ENCODE measurements at places on chromosomes 5 and 9. TPM values are rescaled to one million over a fixed set of nuclear protein-coding genes. Genes with fewer than 3 reads are reported as not detected.

S100Z gene
- total RNA-seq = not detected

ITGA2 gene
- 2.6 TPM for total RNA-seq

GARNL3 gene
- 32.0 TPM for total RNA-seq

INSL6 gene
- not detected for total RNA-seq

CMYA5 gene
- total RNA-seq = 3.5 TPM

SHOC1 gene
- total RNA-seq = not detected

GRCh38 chr5:65190328-65191053, 291.2 kb downstream of the ADAMTS6 start:
- DNase-seq = no peak

DNA sequence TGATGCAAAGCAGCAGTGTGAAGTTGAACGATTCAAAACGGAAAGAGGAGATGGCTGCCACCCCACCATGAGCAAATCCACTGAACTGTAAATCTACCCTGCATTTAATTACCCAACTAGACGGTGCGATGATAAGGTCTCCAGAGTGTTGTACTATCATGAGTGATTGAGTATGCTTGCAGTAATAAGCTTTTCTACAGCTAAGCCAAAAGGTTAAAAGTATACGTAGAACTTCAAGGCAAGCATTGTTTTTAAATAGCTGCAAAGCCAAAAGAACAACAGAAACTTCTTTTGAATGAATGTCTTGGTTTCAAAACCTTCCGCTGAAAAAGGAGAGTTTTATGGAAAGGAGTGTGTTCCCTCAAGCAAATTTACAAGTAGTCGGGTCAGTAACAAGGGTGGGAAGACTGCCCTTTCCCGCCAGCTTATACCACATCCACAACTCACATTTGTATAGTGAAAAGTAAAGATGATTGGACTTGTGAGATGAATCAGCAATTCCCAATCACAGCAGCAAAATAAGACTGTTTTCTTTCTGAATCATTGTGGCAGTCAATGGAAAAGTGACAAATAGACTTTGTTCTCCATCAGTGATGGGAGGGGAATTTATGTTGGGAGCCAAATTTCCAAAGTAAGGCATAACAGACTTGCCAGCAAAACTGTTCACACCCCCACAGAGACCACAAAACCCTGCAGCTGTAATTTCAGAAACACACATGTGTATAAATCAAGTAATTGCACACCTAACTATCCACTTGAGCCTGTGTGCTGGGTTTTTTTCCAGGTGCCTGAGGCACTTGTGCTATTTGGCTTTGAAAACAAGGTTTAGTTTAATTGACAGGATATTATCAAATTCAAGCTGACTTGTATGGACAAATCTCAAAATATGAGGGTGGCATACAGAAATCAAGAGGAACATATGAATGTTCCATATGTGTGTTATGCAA, 407.7 kb upstream of the GRAMD2B start:
- no peak for DNase-seq

DNA sequence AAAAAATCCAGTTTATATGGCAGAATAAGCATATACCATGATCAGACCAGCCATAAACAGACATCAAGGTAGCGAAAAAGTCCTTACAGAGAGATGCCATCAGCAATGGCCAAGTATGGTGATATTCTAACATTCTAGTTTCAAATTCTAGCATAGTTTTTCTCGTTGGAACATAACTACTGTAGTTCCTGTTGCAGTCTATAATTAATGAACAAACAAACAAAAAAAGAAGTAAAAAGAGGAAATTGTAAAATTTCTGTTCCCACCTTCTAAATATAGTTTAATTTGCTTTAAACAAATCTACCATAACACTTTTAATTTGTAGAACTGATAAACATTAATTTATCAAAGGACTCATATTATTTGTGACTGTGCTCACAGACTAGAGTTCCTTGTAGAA, 9.9 kb upstream of the CD180 start:
- no peak for DNase-seq

DNA sequence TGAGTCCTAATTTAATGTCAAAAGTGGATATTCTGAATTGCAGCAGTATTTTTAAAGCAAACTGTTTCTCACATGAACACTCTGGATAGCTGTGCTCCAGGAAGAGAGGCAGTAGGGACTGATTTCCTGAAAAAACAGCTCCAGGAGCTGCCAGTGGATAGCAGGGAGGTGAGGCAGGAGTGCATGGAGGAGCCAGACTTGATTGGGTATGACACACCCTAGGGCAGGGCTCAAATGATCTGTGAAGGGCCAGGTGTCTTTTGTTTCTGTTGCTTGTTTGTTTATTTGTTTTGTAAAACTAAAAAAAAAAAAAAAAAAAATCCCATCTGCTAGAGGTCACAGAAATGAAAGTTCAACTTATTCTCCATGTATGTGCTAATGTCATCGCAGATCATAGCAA, 83.4 kb downstream of the ADRB2 start:
- DNase-seq = no peak
